NCI-H187 (cell line): ENCODE measurements at places on chromosomes 6 and 20.

DNA sequence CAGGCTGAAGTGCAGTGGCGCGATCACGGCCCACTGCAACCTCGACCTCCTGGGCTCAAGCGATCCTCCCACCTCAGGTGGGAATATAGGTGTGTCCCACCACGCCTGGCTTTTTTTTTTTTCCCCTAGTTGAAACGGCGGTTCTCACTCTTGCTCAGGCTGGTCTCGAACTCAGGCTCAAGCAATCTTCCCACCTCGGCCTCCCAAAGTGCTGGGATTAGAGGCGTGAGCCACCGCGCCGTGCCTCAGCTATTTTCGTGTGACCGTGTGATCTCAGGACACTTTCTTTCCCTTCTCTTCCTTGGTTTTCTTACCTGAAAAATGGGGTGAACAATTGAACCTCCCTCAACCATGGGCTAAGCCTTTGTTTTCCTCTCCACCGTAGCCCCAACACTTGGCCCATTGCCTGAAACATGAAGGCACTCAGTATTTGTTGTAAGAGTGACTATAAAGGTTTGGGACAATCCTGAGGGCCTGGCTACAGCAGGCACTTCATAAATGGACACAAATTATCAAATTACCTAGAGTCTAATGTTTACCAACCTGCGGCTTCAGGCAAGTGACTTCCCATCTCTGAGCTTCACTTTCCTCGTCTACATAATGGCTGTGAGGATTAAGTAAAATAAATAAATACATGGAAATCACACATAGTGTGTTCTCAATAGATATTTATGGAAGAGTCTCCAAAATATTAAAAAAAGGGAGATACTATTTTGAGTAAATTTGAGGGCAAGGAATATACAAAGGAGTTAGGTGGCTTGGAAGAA is 31.4 kb upstream of the ID1 start:
- DNase-seq, result peak; percentile 75

DNA sequence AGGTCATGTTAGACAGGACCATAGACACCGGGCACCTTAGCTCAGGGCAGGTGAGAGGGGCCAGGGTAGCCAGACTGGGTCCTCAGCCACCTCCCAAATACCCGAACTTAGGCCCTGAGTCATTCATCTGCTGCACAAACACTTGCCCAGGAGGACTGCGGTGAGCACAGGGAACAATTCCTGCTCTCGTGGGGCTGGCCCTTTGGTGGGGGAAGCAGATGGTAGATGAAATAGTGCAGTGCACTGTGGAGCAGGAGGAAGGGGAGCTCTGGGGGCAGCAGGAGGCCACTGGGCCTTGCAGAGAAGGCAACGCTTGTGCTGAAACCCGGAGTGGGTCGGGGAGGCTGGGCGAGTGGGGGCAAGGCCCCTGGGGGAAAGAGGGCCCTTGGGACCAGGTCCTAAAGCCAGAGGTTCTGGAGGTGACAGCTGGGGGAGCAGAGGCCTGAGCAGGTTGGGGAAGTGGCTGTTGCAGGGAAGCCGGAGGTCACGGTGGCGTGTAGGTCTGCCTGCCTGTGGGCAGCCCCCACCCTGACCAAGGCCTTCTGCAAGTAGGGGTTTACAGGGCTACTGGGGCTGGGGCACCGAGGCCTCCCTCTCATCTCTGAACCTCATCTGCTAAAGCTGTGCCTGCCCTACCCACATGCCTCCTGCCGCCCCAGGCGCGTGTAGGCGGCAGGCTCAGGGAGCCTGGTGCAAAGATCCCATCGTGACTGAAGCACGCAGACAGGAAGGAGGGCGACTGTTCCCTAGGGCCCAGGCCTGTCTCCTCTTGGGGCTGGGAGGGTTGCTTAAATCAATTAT is 4.7 kb upstream of the NPBWR2 start:
- no peak for DNase-seq

DNA sequence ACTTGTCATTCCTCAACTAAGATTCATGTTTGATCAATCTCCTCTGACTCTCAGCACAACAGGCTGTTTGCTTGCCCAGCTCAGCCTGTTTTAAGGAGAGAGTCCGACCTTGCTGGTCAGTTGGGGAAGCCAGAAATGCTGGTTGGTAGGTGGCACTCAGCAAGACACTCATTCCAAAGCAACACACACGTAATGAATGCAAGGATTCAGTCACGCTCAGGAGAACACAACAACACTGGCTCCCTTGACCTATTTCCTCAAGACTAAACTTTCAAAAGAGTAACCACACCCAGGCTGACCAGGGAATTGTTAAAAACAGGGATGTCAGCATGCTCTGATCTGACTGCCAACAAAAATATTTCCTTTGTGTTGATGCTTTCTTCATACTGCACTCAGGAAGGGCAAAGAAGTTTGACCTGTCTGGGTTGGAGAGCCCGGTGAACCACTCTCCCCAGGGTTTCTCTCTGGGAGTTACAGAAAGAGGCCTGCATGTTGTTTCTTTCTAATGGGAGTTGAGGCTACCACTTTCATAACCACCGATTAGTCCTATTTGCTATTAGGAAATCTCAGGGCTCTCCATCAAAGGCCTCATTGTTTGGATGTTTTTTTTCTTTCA is 25.6 kb upstream of the PREP start:
- no peak for DNase-seq

GRCh38 chr20:40254023-40254772 is 434.8 kb downstream of the MAFB start:
- no peak for DNase-seq

DNA sequence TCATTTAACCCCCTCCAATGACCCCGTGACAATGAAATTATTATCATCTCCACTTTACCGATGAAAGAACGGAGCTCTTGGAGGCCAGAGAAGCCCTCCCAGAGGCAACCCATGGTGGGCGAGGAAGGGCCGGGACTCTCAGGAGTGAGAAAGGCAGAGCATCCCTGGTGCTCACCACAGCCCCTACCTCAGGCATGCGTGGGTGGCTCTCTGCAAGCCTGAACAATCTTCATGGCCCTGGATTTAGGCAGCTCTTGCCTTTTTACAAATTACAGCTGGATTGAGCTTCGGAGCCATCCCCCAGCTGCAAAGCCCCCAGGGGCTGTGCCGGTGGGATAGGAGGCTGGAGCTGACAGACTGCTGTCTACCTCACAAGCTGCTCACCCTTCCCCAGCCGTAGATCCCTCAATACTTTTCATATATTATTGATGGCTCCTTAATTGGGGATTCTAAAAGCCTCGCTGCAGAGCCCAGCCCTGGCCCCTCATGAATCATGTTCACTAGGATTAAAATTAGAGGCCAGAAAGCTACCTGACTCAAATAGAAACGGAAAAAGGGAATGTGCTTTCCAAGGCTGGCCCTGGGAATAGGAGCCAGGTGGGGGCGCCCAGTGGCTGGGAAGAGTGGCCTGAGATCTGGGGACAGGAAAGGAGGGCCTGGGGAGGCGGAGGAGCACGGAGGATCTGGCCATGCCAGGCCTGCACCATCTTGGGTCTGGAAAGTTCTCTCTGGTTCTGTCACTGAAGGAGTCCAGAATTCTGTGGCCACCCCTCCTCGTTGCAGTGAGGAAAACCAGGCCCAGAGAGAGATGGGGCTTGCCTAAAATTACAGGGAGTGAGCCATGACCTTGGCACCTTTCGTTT is 29.1 kb downstream of the CPNE5 start:
- no peak for DNase-seq
